Activated CD4-positive, alpha-beta T cell treated with anti-CD3 and anti-CD28 coated beads, Interleukin-2, Interleukin-6, amounts not matched to agents 100 ng/mL and 50 ng/mL, durations not matched to agents 16 hours and 8 hours (primary cell): ENCODE measurements at places on chromosomes 6 and 20.

- DNase-seq: peak; percentile 21
Measured at GRCh38 chr20:1509237-1509636, 18.0 kb upstream of the SIRPB2 start.

GRCh38 chr20:50245498-50246366 lies 55.1 kb downstream of the CEBPB start:
- DNase-seq: no peak

DNA sequence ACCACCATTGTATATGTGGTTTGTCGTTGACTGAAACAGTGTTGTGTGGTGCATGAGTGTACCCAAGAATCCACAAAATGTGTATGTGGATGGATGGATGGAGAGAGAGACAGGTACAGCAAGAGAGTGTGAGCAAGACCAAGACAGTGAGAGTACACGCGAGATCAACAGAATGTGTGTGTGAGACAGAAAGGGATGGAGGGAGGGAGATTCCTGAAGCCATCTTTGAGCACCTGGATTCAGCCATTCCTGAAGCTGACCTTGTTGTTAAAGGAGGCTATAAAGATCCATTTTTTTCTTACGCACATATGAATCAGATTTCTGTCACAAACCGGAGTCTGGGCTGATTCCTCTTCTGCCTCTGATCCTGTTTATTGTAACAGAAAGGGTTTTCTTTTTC lies 64.1 kb downstream of the TFAP2C start:
- DNase-seq: no peak

DNA sequence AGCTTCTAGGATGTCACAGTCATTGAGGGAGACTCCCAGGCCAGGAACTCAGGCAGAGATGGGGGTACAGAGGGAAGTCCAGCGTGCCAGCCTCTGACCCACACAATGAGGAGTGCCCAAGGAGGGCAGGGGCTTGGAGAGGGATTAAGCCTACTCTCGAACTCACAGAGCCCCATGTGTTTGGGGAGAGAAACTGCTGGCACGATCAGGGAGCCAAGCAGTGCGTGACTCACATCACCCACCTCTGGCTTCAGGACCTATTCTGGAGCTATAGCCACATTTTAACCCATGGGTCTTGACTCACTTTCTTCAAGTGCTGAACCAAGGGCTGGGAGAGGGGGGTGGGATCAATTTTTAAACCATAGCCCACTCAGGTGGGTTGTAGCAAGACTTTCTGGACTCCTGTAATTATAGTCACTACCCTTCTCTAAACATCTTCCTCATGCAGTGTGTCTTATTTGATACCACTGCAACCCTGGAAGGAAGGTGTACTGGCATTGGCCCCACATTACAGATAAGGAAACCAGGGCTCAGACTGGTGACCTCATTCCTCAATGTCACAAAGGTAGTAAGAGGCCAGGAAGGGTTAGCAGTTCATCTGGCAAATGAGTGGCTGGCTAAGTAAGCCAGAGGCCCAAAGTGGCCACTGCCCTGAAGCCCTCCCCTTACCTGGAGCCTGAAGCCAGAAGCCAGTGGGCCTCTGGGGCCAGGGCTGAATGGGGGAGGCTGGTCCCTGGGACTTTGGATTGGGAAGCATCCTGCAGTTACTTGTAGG lies 12.0 kb downstream of the FOXP4 start:
- DNase-seq: no peak

- peak; percentile 86 for DNase-seq
Measured at GRCh38 chr20:59222253-59223181, 58.9 kb downstream of the ZNF831 start.

DNA sequence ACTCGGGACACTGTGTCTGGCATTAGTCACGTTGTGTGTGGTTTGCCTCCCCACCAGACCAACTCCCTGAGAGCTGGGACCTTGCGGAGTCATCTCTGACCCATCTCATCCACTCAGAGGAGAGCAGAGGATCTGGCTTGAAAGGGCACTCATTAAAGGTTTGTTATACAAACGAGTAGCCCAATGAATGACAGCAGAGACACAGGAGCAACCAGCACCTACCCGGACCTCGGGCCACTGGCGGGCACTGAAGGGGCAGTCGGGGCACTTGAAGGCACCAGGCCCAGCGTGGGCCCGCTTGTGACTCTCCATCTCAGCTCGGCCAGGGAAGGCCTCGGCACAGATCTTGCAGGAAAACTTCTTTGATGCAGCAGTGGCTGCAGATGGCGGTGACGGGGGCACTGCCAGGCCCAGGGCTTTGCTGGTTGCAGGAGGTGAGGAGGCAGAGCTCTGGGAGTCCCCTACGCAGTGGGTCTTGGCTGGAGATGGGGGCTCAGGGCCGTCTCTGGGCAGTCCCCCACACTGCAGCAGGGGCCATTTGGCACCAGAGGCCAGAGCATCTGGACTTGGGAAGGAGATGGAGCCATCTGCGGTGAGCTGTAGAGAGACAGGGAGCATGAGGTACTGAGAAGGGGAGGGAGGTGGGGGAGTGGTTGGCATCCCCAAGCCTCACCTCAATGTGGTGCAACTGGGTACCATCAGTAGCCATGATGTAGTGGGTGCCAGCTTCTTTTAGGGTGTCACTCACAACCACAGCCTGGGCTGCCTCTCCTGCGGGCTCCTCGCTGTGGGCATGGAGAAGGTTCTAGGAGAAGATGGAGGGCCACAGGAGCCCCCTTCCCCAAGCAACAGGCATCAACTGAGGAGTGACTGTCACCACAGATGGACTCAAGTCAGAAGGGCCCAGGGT lies 17.7 kb downstream of the PCIF1 start:
- no peak for DNase-seq

DNA sequence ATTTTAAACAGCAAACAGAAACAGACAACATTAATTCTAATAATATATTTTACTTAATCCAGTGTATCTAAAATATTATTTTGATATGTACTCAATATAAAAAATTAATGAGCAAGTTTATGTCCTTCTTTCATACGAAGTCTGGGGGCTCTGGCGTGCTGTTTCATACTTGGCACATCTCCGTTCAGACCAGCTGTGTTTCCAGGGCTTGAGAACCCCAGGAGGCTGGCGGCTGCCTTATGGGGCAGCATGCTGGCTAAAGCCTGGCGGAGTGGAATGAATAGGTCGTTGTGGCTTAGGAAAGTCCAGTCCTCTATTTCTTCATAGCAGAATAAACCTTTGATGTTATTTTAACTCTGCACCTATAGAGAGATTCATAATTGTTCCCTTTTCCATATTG lies 43.3 kb downstream of the DUSP22 start:
- no peak for DNase-seq

GRCh38 chr6:99219788-99220187 lies 129.7 kb downstream of the FAXC start:
- DNase-seq: no peak

GRCh38 chr6:50198245-50198644 lies 148.5 kb upstream of the DEFB112 start:
- DNase-seq: no peak

- no peak for DNase-seq
Measured at GRCh38 chr6:160260803-160261450, 2.3 kb upstream of the SLC22A2 start.

DNA sequence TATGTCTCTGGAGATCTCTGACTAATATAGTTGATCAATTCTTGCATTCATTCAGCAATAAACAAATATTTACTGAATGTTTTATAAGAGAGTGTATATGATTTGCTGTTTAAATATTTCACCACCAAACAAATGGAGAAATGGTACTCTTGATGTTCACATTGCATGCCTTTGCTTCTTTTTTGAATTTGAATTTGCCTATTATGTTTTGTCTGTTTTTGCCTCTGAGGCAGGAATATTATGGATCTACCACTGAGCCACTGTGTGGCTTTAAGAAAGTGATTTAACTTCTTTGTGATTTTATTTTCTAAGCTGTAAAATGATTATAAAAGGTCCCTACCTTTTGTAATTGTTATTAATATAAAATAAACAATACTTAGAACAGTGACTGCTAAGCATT lies 345.0 kb downstream of the DOK5 start:
- no peak for DNase-seq

- no peak for DNase-seq
Measured at GRCh38 chr20:42700372-42700771, 489.3 kb downstream of the PTPRT start.

DNA sequence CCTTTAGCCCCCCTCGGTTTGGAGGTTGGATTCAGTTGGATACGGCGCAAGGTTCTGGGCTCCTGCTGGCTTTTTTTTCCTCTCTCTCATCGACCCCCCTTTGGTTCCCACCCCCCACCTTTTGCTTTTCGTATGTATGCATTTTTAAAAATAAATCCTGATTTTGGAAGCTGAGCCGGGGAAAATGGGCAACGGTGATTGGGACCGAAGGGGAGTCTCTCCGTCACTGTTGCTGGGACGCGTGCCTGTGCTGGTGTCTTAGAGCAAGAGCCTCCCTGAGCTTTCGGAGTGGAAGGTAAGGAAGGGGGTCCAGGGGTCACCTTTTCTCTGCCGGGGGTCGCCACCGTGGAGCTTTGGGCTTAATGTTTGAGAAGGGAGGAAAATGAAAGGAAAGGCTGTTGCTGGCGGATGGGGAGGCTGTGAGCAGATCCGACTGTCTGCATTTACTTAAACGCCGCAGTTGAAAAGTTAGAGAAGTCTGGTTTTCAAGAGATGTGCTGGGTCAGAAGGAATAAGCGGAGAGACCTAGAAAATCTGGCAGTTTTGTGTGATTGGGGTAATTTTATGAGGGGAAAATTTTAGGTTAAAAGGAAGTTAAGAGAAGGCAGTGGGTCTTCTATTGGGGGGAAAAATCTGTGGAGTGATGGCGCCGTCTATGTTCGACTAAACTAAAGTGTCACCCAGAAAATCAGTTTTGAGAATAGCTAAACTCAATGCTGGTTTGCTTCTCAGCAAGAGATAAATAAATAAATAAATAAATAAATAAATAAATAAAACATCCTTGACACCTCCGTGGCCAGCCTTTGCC lies 828 bp downstream of the ADGRB3 start:
- no peak for DNase-seq

- peak; percentile 83 for DNase-seq
Measured at GRCh38 chr6:53725791-53726575, 60.4 kb upstream of the KLHL31 start.

DNA sequence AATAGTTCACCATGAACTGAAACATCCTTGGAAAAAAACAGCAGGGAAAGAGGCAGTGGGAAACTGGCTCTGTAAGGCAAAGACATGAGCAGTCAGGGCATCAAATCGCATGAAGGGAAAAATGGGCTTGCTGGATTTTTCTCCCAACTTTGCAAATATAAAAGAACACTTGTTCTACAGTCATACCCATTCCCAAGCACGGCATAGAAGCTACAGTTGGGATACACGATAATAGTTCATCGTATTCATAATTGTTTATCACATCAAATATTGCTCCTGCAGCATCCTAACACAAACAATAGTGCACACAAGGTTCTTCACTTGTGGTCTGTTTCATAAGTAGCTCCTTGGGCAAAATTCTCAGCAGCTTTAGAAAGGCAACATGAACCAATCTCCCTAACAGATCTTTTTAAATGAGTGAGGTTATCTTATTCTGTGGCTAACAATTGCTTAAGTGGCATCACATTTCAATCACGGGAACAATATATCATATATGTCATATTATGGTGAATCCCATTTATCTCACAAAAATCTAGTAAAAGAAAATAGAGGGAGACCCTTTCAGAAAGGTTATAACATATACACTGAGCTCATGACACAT lies 243.9 kb downstream of the PKHD1 start:
- DNase-seq: no peak

GRCh38 chr6:56445818-56446217 lies 196.9 kb downstream of the DST start:
- DNase-seq: no peak

DNA sequence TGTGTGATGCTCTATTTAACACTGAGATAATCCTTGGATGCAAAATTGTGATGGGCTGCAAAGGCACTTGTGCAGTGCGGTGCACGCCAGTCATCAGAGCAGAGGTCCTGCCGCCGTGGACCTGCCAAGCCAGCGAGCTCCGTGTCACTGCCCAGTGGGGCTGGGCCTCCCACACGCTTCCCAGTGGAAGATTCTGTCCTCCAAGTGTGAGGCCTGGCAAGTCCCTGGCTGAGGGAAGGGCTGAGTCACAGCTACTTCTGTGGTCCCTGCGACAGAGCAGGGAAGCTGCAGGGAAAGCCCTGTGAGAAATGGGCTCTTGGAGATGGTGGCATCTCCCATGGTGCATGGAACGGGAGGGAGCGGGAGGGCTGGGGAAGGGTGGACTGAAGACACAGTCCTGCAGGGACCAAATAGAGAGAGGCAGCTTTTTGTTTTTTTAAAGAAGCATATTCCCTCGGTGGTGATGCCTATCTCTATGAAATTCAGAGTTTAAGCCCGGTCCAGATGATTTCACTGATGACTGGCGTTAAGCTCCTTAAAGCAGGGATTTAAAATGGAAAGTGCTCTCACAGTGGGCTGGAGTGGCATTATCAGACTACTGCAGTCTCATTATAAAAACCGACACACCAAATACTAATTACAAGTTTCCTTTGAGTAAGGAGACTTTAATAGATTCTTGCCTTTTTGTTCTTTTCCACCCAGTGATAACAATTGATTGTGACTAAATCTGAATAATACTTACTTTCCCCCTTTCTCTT lies 413.7 kb downstream of the QKI start:
- DNase-seq: no peak

GRCh38 chr6:166221040-166221439 lies 53.4 kb upstream of the TBXT start:
- DNase-seq: peak; percentile 27

DNA sequence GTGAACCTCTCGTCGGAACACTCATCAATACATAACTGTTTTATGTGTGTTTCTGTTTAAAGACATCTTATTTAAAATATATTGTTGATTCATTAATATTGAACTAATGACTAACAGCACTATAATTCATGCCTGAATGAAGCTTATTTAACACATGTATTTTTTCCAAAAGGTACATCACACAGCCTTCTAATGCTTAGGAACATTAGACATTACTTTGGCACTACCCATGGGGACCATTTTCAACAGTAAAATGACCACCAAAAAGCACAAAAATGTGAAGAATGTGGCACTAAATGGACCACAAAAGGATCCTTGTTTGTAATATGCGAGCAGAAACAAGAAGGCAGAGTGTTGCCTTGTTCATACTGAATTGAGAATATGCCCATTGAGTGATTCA lies 109.2 kb downstream of the CEP57L1 start:
- DNase-seq: no peak

GRCh38 chr6:97915537-97915936 lies 632.5 kb upstream of the MMS22L start:
- DNase-seq: no peak

DNA sequence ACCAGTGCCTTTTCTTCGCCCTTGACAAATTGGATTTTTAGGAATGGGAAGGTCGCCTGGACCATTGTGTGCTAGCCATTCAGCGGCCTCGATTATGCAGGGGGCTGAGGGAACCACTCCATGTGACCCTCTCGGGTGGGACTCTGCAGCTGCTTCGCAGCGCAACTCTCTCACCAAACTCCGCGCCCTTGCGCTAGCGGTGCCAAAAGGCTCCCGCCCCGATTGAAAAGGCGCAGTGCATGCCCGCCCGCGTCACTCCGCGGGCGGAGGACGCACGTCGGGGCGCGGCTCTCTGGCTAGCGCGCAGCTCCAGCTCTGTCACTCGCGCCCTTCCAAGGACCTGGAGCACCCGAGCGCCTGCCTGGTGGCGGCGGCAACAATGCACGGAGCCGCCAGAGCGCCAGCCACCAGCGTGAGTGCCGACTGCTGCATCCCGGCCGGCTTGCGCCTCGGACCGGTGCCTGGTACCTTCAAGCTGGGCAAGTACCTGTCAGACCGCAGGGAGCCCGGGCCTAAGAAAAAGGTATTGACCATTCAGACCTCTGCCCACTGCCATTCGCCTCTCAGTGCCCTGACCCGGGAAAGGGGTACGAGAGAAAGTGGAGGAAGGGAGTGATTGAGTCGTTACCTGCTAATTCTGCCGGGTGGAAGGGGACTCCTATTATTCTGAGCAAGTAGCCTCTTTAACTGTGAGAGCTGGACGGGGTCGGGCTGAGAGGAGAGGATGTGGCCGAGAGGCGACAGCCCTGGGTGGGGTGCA lies at the start of gene PRDM13:
Gene PRDM13 (plus strand): TSS at position 178 of the 760 bp plus-strand sequence. CDS start 202 bp downstream, at position 380.
- no peak for DNase-seq
